ENCODE measurements at places on chromosomes 13 and 19.

- no peak for DNase-seq
Observed at GRCh38 chr19:57171551-57172081, 4.3 kb upstream of the DUXA start.

GRCh38 chr13:85031771-85032170 lies 767.4 kb downstream of the SLITRK6 start:
- no peak for DNase-seq

GRCh38 chr13:41199526-41199925 lies 5.2 kb upstream of the KBTBD7 start:
- no peak for DNase-seq

GRCh38 chr19:38667661-38668171 lies 20.3 kb downstream of the ACTN4 start:
- no peak for DNase-seq

- no peak for DNase-seq
Observed at GRCh38 chr13:75607447-75607846, 28.7 kb upstream of the LMO7 start.

GRCh38 chr13:37617173-37617572 lies 18.6 kb upstream of the POSTN start:
- no peak for DNase-seq

DNA sequence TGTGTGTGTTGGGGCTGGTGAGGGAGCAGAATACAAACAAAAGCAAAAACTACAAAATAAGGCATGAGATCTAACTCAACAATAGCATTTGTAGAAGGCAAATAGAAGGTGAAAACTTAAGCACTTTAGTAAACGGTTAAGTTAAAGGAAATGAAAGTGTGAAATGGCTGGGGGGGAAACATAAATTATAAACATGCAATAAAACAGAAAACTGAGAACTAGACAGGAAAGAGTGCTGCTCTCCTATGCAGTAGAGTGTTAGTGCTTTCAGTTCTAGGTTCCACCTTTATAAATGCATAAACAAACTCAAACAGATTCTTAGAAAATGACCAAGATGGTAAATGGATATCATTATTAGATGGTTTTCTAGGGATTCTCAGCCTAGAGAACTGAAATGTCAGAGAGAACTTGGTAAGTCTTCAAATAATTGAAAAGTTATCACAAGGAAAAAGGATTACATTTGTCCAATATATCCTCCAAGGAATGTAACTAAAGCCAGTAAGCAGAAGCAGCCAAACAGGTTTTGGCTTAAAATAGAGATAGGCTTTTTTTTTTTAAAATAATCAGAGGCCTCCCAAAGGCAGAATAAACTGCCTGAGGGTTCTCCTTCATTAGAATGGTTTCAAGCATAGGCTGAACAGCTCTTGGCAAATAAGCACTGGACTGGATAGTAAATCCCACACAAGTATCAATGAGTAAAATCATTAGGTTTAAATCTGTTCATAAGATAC lies 23.3 kb downstream of the RBM26 start:
- no peak for DNase-seq

DNA sequence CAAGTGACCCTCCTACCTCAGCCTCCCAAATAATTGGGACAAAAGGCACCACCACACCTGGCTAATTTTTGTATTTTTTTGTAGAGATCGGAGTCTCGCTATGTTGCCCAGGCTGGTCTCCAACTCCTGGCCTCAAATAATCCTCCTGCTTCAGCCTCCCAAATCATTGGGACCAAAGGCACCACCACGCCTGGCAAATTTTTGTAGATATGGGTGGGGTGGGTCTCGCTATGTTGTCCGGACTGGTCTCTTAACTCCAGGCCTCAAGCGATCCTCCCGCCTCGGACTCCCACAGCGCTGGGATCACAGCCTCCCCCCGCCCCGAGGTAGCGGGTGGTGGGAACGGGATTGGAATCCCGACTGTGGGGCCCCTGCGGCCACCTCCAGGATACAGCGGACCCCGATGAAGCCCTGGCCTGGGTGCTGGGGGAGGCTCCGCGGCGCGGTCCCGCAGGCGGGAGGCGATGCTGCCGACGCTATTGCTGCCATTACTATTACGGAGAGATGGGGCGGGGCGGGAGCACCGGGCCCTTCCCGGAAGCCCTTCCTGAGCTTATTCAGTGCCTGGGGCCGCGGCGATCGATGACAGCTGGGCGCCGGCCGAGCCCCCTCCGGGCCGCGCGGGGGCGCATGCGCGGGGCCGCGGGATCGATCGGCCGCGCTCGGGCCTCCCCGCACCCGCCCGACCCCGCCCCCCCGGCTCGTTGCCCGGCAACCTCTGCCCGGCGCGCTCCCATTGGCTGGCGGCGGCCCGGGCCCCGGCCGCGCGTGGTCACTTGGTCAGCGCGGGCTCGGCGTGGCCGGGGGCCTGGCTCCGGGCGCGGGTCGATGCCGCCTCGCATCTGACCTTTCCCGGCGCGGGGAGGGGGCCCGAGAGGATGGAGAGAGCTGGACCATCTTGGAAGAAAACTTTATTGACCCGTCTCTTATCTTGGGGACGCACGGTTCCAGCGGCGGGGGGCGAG lies 27.9 kb upstream of the ONECUT3 start:
- DNase-seq: no peak

GRCh38 chr13:93776936-93777335 lies 550.3 kb downstream of the GPC6 start:
- DNase-seq: no peak

GRCh38 chr19:50500060-50500752 lies 10.8 kb downstream of the JOSD2 start:
- DNase-seq: no peak

- DNase-seq: no peak
Observed at GRCh38 chr19:44626048-44626624, 12.8 kb downstream of the IGSF23 start.

- no peak for DNase-seq
Observed at GRCh38 chr13:37886879-37887278, 17.3 kb upstream of the TRPC4 start.

- no peak for DNase-seq
Observed at GRCh38 chr13:90846936-90847335, 500.6 kb upstream of the MIR17HG start.

GRCh38 chr19:56145698-56146097 lies 4.6 kb downstream of the ZNF444 start:
- no peak for DNase-seq

GRCh38 chr13:112700291-112701060 lies 10.6 kb downstream of the ATP11A start:
- DNase-seq: no peak

DNA sequence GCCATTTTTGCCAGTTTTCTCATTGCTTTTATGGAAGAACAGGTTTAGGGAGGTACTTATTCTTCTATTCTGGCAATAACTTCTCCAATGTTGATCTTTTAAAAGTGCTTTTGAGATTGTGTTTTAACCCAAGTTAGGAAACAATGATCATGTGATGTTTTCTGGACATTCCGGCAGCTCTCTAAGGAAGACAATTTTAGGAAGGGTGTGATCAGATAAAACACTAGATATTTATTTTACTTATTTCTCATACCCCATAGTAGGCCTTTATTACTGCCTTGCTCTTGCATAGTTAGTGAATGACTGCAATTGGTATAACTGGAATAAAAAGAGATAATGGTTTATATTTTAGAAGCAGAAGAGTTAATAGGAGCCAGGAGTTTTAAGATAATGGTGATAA lies 68.4 kb upstream of the SPATA13 start:
- no peak for DNase-seq

GRCh38 chr19:9070066-9070465 lies 16.8 kb upstream of the OR1M1 start:
- DNase-seq: no peak

DNA sequence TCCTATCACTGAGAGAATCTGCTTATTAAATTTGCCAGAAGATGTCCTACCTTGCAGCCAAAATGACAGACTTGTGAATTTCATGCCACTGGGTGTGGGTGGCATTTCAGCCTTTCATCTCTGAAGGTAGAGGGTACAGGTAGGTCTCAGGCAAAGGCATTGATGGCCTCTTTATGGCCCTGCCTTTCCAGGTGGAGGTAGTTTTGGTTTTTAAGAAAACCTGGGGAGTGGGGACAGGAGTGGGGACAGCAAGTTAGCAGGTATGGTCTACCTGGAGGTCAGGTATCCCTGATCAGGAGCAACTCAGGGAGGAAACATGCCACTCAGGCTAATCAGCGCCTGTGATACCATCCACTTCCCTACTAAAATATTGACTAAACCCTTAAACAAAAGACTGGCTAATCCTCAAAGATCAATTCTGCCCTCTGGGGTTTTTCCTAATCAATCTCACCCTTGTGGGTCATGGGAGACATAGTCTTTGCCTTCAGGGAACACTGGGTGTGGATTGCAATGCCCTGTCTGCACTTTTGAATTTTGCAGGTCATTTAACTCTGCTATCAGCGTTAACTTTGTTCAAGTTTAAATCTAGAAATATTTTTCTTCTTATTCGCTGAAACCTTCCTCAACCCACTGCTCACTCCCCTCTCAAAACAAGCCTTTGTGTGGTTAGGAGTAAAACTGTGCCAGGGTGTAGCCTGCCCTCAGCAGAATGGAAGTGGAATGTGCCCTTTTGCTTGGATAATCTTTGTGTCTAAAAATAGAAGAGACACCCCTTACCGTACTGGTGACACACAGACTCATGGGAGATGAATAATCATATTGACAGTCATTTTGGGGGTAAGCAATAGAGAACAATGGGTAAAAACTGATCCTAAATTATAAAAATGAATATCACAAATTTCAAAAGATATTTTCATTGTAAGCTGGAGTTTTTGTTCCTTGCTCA lies 233.7 kb downstream of the COG6 start:
- DNase-seq: no peak

DNA sequence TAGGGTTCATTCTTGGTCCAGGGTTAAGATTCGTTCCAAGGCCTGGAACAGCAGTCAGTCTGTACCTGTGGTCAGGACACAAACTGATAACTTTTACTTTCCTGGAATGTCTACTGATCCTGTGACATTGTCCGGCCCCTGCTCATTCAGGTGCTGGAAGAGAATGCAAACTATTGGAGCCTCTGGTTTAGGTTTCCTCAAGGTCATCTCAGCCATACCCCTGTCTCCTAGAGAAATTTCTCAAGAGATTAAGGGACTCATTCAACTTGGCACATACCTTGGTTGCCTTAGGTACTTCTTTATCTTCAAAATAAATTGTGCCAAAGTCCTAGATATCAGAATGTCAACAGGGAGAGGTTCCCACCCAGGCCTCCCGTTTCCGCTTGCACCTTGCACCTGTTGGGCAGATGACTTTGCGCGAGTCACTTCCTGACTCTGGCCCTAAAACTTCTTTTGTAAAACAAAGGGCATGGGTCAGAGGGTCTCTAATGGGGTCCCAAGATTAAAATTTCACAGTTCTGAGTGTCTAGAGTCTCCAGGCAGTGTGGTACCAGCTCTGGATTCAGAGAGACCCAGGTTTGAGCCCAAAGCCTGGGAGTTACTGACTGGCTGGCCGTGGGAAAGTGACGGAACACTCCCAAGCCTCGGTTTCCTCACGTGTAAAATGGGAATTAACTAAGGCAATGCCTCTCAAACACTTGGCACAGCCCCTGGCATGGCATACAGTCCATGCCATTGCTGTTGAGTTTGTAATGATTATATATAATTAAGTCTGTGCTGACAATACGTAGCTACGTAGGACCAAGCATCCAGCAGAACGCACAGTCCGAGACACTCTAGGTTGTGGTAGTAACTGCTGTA lies 25.8 kb upstream of the CYP2S1 start:
- no peak for DNase-seq

DNA sequence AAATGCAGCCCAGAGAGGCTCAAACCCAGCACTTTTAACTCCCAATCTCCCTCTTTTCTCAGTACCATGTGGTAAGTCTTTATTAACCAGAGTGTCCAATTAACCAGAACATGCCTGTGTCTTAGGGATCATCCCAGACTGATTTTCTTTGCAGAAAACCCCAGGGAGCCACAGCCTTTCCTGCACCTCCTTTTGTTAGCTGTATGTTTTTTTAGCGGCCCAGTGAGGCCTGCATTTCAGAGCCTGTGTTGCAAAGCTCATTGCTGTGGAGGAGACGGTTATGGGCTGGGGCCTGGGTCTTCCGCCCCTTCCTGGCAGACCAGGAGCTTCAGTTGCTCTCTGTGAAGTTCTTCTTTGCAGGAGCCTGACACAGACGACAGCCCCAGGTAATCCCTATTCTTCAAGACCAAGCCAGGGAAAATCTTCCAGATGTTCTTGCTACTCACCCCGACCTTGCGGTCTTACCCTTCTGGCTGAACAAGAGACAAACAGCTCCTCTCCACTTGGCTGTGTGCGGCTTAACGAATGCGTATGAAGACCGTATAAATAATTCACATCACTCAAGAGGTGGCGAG lies 70.7 kb upstream of the TSHZ3 start:
- DNase-seq: no peak

DNA sequence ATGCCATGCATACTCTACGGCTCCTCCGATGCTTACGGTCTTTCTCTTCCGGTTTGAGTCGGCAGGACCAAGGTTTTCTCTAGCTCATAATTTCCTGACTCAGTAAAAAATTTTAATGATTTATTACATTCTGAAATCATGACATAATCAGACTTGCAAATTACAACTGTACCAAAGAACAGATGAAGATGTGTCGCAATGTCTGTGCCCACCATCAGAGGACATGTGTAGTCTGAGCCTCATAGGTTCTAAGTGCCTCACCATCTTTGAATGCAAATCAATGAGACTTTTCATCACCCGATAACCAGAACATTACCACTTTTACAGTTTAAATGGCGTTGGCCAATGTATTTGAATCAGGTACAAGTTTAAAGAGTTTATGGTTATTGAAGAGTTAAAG lies 213.1 kb downstream of the NHLRC3 start:
- DNase-seq: no peak

GRCh38 chr19:19468424-19469050 lies 46.8 kb downstream of the TSSK6 start:
- DNase-seq: no peak

DNA sequence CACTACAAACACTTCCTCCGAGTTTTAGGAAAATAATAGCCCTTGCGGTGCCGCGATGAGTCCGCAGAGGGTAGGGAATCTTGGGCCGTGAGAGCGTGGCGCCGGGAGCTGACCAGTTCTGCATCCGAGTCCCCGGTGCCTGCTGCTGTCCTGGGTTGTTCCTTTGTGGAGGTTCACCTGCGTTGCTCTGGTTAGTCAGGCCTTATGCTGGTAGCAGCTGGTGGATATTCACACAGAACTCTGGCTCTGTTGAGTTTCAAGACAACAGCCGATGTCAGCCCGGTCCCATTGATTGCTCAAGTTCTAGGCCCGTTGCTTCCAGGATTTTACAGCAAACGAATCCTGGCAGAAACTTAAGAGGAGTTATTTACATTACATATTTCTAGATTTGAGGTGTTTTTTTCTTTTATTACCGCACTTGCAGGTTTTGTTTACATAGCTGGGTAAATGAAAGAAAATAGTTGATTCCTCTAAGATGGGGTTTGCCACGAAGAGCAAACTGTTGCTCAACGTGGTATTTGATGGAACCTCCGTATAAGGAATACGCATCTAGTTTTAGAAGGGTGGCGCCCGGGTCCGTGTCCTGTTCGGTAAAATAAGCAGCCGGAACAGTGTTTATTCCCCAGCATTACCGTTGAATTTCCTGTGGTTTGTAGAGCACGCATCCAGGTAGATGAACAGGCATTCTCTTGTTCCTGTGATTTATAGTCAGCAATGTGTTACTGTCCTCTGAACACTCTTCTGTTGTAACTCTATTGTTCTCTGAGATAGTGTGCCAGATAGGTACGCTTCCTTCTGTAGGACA lies 1.3 kb downstream of the CLDN10 start:
- no peak for DNase-seq

GRCh38 chr13:40537146-40537895 lies 129.1 kb downstream of the FOXO1 start:
- no peak for DNase-seq
